Myocyte (in vitro differentiated cells): ENCODE measurements at places on chromosomes 1 and 21. TPM values are rescaled to one million over a fixed set of nuclear protein-coding genes. Genes with fewer than 3 reads are reported as not detected.

DNA sequence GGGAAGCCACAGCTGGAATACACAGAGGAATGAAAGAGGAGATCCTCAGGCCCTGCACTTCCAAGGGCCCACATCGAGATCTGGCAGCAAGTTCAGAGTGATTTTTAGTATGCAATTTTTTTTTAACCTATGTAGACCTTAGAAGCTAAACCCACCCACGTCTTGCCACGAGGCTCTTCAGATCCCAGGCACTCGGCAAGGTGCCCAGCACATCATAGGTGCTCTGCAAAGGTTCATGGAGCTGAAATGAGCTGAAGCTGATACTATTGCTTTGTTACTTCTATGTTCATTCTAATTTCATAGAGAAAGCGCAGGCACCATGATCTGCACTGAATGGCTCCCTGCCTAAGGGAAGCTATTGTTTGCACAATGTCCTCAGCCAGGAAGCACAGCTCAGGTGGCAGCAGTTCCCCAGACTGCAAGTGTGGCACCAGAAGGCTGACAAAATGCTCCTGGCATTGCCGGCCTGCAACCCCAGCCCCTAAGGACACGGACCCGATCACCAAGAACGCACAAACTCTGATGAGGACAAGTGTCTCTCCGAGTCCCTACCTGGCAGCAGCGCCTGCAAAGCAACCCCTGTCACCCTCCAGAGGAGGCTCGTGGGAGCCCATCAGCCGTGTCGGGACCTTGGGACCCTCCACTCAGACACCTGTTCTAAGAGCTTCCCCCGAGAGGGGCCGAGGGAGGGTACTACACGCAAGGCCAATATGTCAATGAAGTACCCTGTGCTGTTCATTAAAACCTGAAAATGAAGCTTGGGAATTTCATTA lies 264.2 kb downstream of the NPHP4 start:
- no peak for DNase-seq

The PTGER3 gene
- total RNA-seq = 0.21 TPM in 1 of 2 replicates, not detected in the other

GRCh38 chr1:155320661-155321617 lies at the start of gene RUSC1:
Gene RUSC1, plus strand, starts transcription at chr1:155320894. Its CDS starts 880 bp downstream, at chr1:155321774.
- DNase-seq = peak; percentile 64

GRCh38 chr1:94236630-94237290 lies 624 bp downstream of the ARHGAP29 start:
- DNase-seq = peak; percentile 58

GRCh38 chr1:172818841-172819527 lies 160.1 kb downstream of the FASLG start:
- DNase-seq = no peak

- peak; percentile 74 for DNase-seq
Measured at GRCh38 chr1:147167365-147167764, 4.9 kb downstream of the PRKAB2 start.
